DND-41 (cell line): ENCODE measurements at places on chromosomes 4 and X.

DNA sequence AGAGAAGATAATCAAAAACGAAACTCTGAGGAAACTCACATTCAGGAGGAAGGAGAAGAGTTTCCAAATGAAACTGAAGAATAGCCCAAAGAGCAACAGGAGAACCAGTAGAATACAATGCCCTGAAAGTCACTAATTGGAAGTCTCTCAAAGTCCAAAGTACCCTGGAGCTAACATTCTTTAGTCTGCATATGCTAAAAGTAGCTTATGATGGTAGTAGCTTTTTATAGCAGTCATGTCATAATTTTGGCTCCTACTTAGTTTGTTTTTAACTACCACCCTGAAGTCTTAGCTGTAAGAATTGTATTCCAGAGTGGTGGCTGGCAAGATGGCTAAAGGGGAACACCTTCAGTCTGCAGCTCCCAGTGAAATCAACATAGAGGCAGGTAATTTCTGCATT, 100.3 kb upstream of the FGF16 start:
- DNase-seq = no peak

DNA sequence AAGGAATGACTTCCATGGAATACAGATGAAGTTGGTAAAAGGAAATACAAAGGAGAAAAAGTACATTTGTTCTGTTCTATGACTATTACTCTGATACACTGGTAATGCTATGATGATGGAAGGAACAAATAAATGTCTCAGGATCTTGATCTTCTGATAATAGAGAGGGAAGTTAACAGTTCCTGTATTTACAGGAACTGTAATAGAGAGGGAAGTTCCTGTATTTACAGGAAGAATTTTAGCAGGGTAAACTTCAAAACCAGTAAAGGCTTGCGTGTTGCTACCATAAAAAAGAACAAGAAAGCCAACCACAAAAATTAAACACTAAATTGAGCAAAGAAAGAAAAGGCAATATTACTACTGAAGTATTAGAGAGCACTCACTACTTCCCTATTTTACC, 91.7 kb upstream of the HPGD start:
- DNase-seq = no peak

DNA sequence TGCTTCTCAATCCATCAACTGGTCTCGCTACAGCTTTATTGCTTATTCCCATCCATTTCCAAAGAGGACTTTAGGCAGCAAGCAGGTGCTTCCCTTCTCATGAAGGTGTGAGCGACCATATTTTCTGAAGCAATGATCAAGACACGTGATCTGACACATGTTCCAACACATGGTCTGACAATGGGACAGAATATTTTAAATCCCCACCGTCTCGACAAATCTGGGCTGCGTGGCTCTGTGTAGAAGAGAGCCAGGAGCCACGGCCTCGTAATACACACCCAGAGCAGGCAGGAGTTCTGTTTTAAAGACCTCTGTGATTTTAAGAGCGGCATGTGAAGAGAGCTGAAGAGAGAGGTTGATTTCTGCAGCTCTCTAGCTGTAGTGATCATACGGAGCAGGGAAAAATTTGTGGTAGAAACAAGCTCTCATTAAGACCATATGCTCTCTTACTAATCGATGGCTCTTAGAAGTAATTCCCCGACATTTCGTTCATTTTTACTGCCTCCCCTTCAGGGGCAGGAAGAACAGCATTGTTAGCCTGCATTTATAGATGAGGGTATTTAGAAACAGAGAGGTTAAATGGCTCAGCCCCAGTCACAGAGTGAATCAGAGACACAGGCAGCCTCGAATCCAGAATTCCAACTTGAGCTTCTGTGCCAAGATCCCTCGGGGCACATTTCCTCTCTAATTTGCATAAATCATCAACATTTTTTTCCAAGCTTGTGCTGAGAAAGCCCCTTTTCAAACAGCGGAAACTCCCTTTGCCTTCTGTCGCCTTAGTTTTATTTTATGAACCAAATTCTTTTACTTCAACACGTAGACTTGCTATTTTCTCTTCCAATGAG, 91.0 kb upstream of the BCOR start:
- DNase-seq = no peak

DNA sequence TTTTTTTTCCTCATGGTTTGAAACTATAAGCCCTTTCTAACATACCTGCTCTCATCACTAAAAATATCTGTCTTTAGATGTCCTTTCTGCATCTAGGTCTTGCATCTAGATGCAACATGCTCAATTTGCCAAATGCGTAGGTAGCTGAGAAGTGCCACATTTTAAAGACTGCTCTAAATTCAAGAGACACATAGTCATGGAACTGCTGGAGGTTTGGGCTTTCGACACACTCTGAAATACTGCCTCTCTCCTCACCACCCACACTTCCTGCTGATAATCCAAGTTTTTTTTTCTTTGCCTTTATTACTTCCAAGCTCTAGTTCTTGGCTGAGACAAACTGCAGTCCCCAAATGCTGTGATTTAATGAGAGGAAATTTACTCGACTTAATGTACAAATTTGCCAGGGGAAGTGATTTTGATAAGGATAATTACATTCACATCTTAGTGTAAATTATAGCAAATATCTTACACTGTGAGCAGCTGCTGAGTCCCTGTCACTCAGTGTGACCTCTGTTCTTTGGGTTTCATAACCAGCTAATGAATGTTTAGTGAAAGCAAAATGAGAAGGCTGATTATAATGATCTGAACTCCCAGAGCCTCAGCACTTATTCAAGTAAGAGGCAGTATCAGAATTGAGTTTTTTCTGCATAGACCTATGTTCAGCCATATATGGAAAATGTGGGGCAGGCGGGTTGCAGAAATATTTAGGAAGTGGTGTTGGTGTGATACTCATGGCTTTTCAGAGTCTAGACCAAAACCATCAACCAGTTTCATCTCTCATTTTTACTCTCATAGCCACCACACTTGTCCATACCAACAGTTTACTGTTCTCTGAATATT, 31.3 kb downstream of the DRD5 start:
- DNase-seq = no peak

- no peak for DNase-seq
These were observed 95.8 kb downstream of the COL25A1 start for GRCh38 chr4:109206620-109207019.
